Fibroblast of upper back skin (primary cell): ENCODE measurements at places on chromosomes 6 and 20.

- DNase-seq = no peak
Measured at GRCh38 chr6:62286470-62286843, 432 bp upstream of the KHDRBS2 start.

DNA sequence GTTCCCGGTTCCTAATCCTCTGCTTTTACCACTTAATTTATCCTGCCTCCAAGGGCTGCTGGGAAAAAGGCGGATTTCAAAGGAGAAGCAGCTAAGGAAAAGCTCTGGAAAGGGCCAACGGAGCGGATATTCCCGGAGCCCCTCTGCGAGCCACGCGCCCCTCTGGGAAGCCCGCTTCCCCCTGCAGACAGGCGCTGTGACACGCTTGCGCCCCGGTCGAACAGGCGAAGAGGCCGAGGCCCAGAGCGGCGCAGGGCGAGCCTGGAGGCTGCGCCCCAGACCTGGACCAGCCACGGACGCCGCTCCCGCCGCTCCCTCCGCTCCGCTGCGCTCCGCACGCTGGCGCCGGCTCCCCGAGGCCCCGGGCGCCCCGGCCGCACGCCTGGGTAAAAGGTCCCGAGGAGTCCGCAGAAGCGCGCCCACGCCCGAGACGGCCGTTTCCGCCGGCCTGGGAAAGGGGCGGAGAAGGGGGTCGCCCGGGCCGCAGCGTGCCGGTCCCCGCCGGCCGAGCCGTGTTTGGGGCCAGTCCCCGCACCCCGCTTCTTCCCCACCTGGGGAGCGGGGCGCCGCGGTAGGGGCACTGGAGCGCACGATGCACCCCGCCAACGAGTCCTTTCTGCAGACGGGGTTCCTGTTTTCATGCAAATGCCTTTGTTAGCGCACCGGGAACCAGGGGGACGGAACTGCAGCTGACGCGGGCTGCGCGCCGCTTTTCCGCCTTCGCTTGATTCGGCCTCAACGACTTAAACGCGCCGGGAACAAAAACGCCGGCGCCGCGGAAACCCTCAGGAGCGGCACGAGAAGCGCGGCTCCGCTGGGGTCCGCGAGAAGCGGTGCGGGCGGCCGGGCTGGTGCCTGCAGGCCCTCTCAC is 91.9 kb upstream of the SIRPA start:
- DNase-seq = peak; percentile 45

- no peak for DNase-seq
Measured at GRCh38 chr20:825710-826421, 7.6 kb upstream of the FAM110A start.

GRCh38 chr6:357791-358341 is 33.7 kb upstream of the IRF4 start:
- DNase-seq = no peak

- DNase-seq = no peak
Measured at GRCh38 chr6:131062241-131063027, 611 bp downstream of the EPB41L2 start.
